Activated B cell treated with CpG ODN at 0.5 μM for 24 hours (primary cell): ENCODE measurements at places on chromosomes 3 and 15. TPM values are rescaled to one million over a fixed set of nuclear protein-coding genes. Genes with fewer than 3 reads are reported as not detected.

TMCO5A gene
- total RNA-seq = not detected in 2 replicates

GRCh38 chr3:192130534-192131132 lies 596.7 kb downstream of the FGF12 start:
- DNase-seq = no peak

DNA sequence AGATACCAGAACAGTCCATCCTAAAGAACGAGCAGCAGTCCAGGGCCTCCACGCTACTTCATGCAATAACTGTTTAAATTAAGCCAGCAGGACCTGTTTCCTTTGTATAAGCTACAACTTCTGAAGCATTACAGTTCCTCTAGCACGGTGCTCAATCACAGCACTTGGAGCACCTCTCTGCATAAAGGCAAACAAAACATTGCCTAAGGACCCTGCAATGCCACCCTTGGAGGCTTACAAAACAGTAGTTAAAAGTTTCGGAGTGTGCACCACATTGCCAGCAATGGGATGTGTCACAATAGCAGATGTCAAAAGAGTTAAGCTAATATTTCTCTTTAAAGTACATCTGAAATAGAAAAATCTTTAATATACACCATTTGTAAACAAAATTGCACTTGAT lies 2.6 kb upstream of the VPS39 start:
- DNase-seq = no peak

DNA sequence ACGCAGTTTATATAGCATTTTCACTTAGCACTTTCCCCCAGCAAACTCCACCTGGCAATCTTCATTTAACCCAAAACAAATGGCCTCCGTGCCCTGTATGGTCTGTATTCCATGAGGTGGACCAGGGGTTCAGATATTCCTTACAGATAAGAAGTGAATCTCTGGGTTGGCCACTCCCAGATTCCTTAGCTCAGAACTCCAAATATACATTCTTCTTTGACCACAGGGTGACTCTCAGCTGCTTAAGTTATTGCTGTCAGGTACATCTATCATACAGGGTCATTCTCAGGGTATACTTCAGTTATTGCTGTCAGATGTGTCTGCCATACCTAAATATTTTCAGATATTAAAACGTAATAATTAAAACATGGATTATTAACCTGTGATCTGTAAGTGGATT lies 229.8 kb downstream of the TBL1XR1 start:
- no peak for DNase-seq

LDHAL6B gene
- total RNA-seq = not detected in 2 replicates

GALNT15 gene
- total RNA-seq = not detected in 2 replicates

DNA sequence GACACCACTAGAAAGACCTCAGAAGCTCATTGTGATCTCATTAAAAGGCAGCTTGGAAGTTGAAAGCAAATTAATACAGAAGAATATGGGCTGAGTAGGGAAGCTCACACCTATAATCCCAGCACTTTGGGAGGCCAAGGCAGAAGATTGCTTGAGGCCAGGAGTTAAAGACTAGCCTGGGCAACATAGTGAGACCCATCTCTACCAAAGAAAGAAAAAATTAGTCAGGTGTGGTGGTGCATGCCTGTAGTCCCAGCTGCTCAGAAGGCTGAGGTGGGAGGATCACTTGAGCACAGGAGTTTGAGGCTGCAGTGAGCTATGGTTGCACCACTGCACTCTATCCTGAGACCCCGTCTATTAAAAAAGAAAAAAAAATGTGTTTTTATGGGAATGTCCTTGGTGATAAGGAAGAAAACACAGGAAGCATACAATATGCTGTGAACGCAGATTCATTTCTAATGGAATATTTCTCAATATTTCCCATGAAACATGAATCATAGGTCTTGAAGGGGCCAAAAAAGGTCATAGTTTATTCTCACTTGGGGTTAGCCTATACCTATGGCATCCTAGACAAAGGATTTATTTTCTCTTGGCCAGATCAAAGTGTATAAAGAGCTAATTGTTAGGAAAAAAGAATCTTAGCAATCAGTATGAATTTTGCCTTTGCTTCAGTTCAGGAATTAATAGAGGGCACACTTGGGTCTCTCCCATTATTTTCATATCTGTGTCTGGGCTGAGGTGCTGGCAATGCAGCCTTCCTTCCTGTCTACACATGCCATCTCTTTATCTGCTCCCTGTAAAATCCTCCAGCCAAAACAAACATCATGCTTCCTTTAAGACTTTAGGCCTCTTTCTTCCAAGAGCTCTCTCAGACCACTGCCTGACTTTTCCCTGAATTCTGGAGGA lies 98.2 kb downstream of the FNDC3B start:
- DNase-seq = no peak

DNA sequence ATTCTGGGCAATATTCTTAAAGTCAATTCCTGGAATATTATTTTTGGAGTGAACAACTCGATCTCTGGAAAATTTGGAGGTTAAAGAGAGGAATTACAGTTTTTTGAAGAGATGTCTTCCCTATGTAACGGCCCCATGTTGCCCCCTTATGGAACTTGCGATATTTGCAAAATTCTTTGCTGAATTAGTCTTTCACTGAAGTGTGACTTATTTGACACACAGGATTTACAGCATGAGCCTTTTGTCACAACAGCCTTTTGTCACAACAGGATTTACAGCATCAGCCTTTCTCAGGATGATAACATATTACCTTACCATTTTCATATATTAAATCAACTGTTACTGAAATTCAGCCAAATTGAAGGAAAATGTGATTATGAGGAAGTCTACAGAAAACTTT lies 37.8 kb upstream of the SPTSSB start:
- DNase-seq = no peak

HES1 gene
- 5.0 and 5.9 TPM in 2 replicates for total RNA-seq

DNA sequence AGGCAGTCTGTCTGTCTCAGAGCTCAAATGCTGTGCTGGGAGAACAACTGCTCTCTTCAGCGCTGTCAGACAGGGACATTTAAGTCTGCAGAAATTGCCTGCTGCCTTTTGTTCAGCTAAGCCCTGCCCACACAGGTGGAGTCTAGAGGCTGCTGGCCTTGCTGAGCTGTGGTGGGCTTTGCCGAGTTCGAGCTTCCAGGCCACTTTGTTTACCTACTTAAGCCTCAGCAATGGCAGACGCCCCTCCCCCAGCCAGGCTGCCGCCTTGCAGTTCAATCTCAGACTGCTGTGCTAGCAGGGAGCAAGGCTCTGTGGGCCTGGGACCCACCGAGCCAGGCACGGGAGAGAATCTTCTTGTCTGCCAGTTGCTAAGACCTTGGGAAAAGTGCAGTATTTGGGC lies 25.0 kb upstream of the RPP14 start:
- DNase-seq = no peak

C15orf61 gene
- 3.3 and 4.2 TPM in 2 replicates for total RNA-seq

DNA sequence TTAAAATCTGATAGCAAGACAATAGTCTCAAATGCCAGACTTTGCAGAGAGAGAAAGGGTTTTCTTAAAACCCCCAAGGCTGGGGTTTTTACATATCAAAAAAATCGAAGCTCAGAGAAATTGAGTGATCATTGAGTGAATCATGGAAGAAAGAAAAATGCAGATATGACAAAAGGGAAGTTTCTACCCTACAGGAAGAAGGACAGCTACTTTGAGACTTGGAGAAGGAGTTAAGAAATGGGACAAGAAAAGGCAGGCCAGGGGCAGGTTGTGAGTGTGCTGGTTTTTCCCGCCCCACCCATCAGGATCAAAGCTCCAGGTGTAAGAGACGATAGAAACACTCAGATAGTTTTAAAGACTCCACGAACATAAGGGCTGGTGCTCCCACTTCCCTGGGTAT lies 18.6 kb downstream of the TMEM158 start:
- DNase-seq = no peak

GRCh38 chr15:56812961-56813360 lies 79.7 kb upstream of the ZNF280D start:
- no peak for DNase-seq

TGM4 gene
- total RNA-seq = not detected in 2 replicates

DNA sequence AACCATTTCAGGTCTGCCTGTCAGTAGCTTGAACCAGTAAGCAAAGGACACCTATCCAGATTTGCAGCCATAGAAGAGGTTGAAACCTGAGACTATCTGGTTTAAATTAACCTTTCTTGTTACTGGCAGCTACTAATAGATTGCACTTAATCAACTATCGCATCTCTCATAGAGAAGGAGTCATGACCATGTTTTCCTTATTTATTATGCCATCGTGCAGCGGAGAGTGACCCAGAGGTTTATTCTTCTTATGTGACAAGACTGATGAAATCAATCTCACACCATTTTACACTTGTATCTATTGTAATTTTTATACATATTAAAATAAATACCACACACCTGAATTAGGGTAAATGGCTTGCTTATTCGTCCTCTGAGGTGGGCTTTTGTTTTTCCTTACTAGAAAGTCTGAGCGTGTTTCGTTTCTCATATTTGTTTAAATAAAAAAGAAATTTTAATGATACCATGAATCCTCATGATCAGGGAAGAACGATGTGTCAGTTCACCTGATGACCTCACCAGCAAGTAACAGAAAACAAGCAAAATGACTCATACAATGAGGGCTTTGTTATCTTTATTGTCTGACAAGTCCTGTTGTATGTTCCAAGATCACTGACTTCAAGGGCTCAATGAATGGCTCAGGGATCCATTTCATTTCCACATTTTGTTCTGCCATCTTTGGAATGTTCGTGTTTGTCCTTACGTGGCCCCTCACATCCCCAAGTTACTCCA lies 379.5 kb upstream of the DPH6 start:
- no peak for DNase-seq

DNA sequence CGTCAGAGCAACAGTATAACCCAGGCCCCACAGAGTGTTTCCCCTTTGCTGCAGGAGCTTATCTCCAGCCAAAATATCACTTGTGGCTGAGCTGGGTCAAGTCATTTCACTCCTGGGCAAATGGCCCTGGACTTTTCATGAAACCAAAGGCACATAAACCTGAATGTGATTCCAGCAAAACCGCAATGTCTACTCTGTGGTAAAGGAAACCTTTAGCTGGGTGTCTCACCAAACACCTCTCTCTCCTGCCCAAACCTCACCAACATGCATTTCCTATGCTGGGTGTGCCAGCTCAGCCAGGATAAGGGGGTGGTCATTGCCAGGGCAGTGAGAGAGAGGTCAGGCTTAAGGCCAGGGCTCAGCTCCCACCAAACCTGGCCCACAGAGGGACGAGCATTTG lies 67.4 kb downstream of the GTPBP8 start:
- DNase-seq = no peak
